ENCODE measurements at places on chromosomes 5 and 9. TPM values are rescaled to one million over a fixed set of nuclear protein-coding genes. Genes with fewer than 3 reads are reported as not detected.

DNA sequence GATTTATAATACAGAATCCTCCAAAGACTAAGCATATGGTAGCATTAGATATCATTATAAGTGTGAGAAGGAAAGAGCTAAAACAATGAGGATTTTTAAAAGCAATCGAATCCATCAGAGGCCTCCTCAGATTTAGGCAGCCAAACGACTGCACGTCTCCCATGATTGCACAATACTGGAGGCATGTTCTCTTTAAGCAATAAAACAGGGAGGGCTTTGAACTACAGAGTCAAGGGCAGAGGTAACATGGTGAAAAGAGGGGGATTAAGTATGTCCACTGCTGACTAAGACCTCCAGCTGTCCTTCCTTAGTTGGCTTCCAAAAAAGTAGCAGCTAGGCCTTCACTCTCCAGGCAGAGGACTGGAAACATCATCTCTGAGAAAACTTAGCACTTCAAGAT is 298.7 kb upstream of the RGMB start:
- no peak for DNase-seq

DNA sequence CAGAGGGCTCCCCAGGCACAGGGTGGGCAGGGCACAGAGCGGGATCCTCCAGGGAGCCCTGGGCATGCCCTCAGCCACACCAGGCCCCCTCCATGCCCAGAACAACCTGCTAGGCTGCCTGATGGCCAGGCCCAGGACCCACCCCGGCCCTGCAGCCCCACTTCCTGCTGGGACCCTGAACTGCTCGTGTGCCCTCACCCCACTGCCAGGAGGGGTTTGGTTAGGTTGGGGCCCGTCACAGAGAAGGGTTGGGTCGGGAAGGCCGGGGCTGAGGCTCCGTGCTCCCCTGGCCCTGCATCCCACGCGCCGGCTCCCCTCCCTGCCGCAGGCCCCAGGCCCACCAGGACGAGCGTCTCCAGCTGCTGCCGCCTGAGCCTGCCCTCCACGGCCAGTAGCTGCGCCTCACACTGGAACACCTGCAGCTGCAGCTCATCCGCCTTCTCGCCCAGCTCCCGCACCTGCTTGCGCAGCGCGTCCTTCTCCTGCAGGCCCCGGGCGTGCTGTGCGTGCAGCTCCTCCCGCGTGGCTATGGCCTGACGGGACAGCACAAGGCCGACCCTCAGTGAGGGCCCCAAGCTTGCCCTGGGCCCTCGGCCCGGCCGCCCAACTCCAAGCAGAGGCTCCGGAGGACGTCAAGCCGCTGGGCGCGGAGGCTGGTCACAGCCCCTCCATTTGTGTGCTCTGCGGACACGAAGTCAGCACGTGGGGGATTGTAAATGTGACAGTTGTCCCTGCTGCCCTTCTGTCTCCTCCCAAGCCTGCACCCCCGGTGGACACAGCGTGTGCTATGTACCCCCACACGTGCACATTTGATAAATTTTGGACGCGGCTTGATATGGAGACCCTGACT is 4.0 kb upstream of the DNLZ start:
- DNase-seq: no peak

DNA sequence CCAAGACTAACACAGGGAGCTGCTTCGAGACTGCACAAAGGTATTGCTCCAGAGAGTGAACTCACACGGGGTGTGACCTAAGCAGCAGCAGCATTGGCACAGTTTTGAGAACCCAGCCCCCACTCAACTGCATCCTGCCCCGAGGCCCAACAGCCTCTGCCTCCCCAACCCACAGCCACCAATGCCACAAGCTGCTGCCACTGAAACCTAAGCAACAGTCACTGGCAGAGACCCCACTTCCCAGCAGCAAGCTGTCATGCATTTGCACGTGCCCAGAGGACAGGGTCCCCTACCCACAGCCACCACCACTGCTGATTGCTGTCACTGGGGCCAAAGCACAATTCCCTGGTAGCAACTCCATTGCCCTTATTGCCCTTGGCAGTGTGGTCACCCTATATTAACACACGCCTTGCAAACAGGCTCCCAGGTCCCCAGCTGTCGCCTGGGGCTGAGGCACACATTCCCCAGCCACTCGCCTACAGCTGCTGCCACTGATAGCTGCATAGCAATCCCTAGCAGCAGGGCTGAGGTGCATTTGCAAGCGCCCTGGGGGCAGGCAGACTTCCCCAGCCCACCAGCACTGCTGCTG is 141.0 kb downstream of the AGTPBP1 start:
- no peak for DNase-seq

GRCh38 chr5:80784451-80784850 is 129.7 kb upstream of the DHFR start:
- DNase-seq: no peak

GRCh38 chr9:101317735-101318134 is 67.1 kb downstream of the BAAT start:
- DNase-seq: no peak

The NTRK2 gene
- 63.4 TPM for total RNA-seq

DNA sequence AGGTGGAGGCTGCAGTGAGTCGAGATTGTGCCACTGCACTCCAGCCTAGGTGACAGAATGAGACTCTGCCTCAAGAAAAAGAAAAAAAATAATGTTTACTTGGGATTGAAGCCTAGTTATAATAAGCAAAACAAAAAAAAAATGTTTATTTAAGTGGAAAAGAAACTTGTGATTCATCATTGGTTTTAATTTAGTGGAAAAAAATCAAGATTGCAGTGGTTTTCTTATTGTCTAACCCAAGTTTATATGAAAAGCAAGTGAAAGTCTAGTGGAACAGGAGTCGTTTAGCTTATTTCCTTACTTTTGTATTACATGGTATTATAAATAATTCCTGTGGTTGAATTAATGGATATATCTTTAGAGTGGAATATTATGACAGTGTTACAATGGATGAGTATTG is 8.4 kb downstream of the CNOT8 start:
- no peak for DNase-seq

The ANKRD18B gene
- 1.6 TPM for total RNA-seq

DNA sequence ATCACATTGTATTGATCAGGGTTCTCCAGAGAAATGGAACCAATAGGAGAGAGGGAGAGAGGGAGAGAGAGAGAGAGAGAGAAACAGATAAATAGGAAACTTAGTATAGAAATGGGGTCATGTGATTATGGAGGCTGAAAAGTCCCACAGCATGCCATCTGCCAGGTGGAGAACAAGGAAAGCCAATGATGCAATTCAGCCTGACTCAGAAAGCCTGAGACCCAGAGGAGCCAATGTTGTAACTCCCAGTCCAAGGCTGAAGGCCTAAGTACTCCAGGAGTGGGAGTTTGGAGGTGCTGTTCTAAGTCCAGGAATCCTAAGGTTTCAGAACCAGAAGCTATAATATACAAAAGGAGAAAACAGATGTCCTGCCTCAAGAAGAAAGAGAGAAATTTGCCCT is 48.4 kb upstream of the ISOC1 start:
- DNase-seq: no peak

- no peak for DNase-seq
Observed at GRCh38 chr9:122011818-122012498, 81.2 kb downstream of the TTLL11 start.

GRCh38 chr5:140153905-140154304 is 21.1 kb upstream of the CYSTM1 start:
- DNase-seq: no peak

GRCh38 chr5:172777881-172778814 is 7.2 kb upstream of the DUSP1 start:
- DNase-seq: no peak

DNA sequence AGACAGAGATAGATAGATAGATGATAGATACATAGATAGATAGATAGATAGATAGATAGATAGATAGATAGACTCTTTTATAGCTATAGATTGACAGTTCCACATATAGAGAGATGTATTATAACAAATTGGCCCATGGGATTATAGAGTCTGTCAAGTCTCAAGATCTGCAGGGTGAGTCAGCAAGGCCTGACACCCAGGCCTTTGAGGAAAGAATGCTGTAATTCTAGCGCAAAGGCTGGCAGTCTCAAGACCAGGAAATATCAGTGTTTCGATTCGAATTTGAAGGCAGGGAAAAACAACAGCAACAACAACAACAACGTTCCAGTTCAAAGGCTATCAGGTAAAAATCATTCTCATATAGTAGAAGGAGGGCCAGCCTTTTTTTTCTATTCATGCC is 339.2 kb upstream of the CDH9 start:
- DNase-seq: no peak

GRCh38 chr9:90201766-90202165 is 440.9 kb downstream of the DIRAS2 start:
- no peak for DNase-seq

The SPINK6 gene
- not detected for total RNA-seq

- DNase-seq: peak; percentile 32
Observed at GRCh38 chr5:58849921-58850667, 267.2 kb downstream of the RAB3C start.

- DNase-seq: no peak
Observed at GRCh38 chr5:34914671-34915138, 599 bp downstream of the RAD1 start.

- no peak for DNase-seq
Observed at GRCh38 chr9:7067169-7067568, 309.4 kb downstream of the KDM4C start.

- no peak for DNase-seq
Observed at GRCh38 chr5:143214890-143215289, 188.6 kb downstream of the NR3C1 start.

DNA sequence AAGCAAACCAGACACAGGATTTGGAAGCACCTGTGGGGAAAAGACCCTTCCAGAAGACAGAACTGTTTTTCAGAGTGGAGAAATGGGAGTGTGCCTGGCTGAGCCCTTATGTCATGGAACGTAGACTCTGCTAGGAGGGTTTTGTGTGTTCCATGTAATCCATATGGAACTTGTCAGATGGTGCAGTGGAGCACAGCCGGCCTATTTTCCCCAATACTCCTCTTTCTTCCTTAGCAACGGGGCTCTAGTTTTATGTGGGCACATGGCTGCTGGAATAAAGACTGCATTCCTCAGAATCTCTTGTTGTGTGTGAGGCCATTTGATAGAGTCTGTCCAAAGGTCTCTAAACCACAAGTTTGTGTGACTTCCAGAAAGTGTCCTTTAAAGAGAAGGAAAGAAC is 284.0 kb downstream of the DRD1 start:
- DNase-seq: no peak
